Stimulated activated CD4-positive, alpha-beta T cell treated with anti-CD3 and anti-CD28 coated beads, Interleukin-1b, Interleukin-23, amount 100 ng/mL, for 1 hour (primary cell): ENCODE measurements at places on chromosomes 4 and X.

DNA sequence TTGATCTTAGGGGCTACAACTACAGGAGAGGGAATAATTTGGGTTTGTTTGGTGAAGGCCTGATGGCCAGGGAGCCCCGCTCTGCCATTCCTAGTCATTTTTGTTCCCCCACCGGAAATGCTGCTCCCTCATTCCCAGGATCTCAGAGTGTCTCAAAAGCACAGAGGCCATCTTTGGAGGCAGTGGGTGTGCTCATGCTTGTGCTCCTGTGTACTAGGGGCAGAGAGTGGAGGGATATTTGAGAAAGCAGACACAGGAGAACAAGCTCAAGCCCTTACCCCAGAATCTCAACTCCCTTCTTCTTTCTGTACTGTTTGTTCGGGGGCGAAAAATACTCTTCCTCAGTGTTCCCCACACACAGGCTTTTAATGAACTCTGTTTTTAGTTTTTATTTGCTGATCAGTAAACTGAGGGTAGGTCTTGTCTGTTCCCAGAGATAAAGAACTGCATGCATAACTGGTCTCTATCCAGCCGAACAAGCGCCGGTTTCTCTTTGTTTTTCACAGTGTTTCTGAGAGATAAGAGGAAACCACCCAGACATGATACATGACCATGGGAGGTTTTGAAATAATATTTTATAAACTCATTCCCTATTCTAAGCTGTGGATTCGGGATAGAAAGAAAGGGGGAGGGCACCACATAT, 32.9 kb upstream of the XK start:
- DNase-seq, result no peak

DNA sequence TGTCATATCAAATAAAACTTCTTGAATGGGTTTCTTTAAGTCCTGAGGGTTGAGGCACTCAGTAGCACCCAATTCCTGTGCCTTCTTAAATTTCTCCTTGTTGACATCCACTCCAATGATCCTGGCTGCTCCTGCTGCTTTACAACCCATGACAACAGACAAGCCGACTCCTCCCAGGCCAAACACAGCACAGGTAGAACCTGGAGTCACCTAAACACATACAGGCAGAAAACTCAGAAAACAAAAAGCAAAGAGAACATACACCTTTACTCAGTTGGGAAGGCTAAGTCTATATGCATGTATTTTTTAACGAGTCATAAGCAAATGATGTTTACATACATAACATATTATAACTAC, 10.3 kb downstream of the ADH6 start:
- no peak for DNase-seq

- no peak for DNase-seq
These were observed 207.4 kb upstream of the MAOA start for GRCh38 chrX:43448688-43449087.

- DNase-seq, result no peak
These were observed 135.5 kb downstream of the ARHGAP24 start for GRCh38 chr4:85610450-85610849.

- no peak for DNase-seq
These were observed 2.0 kb upstream of the CXorf66 start for GRCh38 chrX:139967300-139967699.

- no peak for DNase-seq
These were observed 113.1 kb upstream of the INPP4B start for GRCh38 chr4:142959173-142959572.

DNA sequence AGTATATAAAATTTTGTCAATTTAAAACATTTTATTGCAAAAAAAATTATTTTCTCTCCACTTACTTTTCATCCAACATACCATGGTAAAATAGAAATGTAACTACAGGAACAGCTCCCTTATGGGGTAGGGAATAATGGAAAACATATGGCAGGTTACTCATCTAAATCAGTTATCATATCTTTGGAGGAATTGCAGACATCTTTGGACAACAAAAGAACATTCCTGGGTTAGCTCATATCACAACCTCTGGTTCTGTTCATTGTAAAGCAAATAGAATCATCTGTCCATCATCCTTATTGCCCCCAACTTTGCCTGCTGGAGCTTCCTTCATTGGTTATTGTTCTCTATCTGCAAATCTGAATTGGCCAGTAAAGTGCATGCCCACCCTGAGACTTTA, 387.5 kb upstream of the GRID2 start:
- DNase-seq, result no peak

DNA sequence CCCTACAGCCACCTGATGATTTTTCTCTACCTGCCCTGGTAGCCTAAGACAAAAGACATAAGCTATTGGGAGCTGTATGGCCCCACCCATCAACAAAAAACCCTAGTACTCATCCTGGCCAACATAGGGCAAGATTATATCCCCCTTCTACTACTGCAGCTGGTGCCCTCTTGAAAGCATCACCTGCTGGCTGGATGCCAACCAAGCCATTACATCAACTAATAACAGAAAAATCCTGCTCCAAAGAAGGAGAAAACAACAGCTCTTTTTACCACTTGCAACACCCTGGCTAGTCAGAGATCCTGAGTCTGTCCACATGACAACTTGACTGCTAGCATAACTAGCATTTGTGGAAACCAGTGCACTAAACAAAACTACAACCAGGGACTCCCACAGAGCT, 43.6 kb upstream of the UPRT start:
- DNase-seq, result no peak

GRCh38 chr4:41212616-41213203, 1.6 kb downstream of the APBB2 start:
- no peak for DNase-seq
